Stimulated activated CD8-positive, alpha-beta memory T cell treated with anti-CD3 and anti-CD28 coated beads, Interleukin-15, amount 100 ng/mL, for 24 hours (primary cell): ENCODE measurements at places on chromosomes 11 and 22.

- no peak for DNase-seq
Observed at GRCh38 chr22:45336971-45337431, 27.3 kb downstream of the FAM118A start.

DNA sequence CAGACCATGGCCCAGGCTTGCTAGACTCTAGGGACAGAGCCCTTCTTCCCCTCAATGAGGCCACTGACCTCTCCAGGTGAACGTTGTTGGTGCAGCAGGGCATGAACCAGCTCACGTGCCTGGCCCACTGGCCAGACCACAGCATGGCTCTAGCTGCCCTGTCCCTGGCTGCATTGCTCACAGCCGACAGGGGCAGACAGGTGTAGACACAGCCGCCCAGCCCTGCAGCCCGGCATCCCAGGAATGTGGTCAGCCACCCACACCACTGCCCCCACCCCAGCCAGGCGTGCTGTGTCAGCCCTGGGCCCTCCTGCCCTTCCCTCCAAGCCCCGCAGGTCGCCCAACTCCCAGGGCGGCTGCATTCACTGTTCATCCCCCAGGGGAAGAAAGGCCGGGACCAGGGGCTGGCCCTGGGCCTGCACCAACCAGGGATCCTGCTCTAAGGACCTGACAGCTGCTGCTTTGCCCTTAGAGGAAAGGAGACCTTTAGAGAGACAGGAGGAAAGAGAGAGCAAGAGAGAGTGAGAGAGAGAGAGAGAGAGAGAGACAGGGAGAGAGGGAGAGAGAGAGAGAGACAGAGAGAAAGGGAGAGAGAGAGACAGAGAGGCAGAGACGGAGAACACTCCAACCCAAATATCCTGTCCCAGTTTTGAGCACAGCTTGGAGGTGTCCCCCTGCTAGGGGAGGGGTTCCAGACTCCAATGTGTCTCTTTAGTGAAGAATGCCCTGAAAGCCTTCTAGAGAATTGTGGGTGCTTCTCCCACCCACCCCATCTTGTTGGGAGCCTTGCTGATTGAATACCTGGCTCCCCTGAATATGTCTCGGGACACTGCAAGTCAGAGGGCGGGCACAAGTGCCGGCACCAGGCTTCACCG is 44.2 kb upstream of the LINC01488 start:
- DNase-seq = no peak

DNA sequence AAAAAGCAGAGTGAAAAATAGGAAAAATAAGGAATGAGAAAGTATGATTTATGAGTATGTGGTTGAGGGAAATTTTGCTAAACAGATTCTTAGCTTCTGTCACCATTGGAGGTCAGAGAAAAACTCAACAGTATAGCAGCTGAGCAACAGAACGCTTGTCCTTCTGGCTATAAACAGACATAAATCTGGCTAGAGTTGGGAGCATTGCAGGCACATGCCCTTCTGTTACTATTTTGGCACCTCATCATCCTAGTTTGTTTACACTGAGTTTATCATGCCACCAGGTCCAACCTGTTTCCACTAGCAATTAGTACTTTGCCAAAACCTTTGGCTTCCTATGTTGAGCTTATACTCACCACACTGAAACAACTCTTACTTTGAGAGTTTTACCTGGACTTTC is 6.9 kb downstream of the UBE4A start:
- DNase-seq = no peak

DNA sequence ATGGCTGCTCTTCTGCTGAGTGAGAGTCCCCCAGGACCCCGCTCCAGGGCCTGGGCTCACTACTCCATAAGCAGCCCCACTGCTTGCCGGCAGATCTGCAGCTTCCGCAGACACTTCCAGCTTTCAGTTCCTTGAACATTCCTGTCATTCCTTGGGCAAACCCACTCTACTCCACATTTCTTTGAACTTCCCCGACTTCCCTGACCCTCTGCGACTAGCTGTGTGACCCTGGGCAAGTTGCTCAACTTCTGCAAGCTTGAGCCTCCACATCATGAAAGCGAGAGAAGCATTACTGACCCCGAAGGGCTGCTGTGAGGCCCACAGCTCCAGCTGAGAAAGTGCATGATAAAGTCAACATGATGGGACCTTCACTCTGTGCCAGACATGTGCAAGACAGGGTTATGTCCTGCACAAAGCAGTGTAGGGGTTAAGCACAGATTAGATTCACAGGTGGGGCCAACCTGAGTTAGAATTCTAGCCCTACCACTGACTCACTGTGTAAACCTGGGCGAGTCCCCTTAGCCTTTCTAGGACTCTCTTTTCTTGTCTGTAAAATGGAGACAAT is 51.8 kb downstream of the THAP12 start:
- no peak for DNase-seq

DNA sequence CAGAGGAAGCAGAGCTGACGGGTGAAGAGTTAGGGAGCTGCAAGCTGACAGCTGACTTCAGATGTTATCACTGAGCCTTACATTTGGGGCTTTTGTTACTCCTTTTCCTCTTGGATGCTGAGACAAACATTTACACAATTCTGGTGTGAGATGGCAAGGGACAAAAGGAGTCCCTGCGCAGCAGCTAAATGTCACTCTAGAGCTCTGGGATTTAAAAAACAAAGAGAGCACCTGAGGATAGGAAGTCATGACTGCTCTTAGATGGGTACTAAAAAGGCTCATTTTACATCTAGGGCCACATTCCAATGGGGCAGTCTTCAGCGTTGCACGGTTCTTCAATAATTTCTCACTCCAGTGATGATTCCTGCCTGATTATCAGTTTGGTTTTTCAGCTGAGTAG is 204.5 kb downstream of the RAB38 start:
- DNase-seq = no peak

DNA sequence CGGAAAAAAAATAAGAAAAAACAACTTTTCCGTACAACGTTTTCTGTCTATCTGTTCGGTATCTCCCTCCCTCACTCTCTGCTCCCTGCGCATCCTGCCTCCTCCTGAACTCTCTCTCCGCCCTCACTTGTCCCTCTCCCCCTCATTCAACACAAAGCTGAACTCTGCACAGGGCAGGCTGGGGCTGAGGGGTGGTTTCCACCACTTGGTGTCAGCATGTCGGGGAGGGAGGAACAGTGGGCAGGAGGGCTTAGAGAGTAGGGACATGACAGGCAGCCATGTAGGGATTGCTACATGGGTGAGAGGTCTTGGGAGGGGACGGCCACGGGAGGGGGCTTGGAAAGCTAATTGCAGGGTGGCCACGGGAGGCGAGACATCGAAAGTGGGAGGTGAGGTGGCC is 17.6 kb downstream of the SLC22A12 start:
- DNase-seq = no peak

- DNase-seq = no peak
Observed at GRCh38 chr22:29997516-29997915, 82.7 kb upstream of the HORMAD2 start.

DNA sequence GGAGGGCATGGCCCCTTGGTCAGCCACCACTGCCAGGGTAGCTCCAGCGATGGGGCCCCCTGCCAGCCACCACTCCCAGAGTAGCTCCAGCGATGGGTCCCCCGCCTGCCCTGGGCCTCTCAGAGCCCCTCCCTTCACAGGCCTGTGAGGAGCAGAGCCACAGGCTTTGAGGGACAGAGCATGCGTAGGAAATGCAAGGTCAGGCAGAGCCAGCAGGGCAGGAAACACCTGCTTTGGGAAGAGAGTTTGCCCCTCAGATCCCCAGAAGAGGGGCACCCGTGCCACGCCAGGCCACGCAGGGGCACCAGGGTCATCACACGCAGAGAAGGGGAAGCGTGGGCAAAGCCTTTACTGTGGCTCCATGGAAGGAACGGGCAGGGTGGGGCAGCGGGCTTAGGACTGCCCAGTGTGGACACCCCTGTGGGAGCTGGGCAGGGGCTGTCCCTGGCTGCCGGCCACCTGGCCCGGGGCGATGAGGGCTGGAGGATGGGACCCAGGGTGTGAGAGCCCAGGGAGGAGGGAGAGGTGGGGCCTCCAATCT is 477.8 kb downstream of the BRD1 start:
- DNase-seq = no peak

DNA sequence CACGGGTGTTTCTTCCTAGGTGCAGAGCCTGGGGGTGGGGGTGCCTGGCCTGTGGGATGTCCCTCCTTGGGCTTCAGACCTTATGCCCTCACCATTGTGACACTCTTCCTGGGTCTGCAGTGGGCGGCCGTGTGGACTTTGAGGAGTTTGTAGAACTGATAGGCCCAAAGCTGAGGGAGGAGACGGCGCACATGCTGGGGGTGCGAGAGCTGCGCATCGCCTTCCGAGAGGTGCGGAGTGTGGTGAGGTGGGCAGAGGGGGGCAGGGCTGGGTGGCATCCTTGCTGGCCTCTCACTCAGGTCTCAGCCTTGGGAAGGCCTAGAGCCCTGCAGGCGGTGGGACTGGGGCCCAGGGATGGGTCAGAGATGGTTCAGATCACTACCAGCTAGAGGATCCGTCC is 2.3 kb downstream of the CABP4 start:
- no peak for DNase-seq

DNA sequence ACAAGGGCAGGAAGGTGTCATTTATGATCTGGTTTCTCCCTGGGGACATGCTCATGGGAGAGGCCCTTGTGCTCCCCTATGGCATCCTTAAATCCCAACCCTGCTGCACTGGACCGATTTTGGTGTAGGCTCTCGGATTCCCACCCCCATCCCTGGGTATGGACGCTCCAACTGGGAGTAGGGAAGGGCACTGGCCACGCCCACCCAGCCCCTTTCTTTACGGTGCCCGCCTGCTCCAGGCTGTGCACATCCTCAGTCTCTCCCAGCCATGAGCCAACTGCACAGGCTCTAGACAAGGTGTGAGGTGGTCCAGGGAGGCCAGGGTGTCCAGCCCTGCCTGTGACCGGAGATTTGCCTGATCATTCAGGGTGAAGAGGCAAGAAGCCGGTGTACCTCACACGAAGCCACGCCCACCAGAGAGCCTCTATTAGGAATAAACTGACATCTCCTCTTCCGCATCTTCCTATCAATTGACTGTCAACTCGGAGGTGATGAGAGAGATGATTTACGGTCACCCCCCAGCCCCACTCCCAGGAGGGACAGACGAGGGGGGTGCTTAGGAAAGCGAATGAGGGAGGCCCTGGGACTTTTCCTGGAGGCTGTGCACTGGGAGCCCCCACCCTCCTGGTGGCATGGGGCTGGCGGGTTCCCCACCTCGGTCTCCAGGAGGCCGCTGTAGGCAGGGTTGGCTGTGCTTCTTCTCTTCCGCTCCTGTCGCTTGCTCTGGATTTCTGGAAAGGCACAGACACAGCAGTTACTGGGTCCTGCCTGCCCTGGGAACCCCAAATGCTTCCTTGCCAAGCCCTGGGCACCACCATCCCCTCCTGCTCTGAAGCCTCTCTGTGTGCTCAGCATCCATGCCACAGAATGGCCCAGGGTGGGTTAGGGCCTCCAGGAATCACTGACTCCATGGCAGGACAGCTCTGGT is 116.7 kb downstream of the PHF21B start:
- DNase-seq = no peak

- DNase-seq = no peak
Observed at GRCh38 chr11:128324531-128325141, 262.7 kb downstream of the ETS1 start.

DNA sequence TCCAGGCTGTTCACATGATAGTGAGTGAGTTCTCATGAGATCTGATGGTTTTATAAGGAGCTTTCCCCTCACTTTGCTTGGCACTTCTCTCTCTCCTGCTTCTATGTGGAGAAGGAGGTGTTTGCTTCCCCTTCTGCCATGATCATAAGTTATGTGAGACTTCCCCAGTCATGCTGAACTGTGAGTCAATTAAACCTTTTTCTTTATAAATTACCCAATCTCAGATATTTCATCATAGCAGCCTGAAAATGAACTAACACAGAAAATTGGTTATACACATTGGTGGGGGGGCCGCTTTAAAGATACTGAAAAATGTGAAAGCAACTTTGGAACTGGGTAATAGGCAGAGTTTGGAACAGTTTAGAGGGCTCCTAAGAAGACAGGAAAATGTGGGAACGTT is 741.1 kb upstream of the LUZP2 start:
- no peak for DNase-seq

- DNase-seq = no peak
Observed at GRCh38 chr11:76787911-76788596, 4.9 kb downstream of the TSKU start.

DNA sequence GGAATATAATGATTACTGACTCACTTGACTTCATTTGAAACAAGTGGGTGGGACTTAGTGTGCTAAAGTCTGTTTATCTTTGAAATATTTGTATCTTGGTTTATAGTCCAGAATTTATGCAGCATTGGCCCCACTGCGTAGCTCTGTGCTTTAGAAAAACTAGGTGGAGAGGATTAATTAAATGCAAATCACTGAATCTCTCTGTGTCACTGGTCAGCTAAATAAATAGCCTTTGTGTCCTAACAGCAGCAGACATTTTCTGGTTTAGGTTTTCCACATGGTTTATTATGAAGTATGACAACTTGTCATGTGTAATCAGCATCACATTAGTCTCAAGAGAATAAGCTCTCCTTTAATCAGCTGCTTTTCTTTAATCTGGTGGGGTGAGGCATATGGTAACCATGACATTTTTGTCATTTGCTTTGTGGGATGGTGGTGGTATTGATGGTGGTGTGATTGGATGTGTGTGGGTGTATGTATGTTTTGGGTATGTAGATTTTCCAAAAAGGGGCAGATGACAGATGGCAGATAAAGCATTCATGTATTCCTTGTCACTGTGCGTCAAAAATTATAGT is 33.9 kb downstream of the BCL2L13 start:
- DNase-seq = no peak

DNA sequence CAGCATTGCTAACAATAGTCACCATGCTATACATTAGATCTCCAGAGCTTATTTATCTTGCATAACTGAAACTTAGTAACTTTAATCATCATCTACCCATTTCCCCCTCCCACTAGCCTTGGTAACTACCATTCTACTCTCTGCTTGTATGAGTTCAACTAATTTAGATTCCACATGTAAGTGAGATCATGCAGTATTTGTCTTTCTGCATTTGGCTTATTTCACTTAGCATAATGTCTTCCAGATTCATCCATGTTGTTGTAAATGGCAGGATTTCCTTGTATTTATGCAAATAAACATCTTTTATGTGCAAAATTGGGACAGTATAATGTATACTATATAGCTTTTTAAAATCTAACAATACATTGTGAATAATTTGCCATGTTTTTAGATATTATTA is 66.0 kb upstream of the ZBED5 start:
- DNase-seq = no peak

GRCh38 chr22:20573833-20574615 is 66.6 kb downstream of the MED15 start:
- DNase-seq = no peak
